Testis (tissue), 5 donors: ENCODE measurements at places on chromosomes 3 and 15. TPM values are rescaled to one million over a fixed set of nuclear protein-coding genes. Genes with fewer than 3 reads are reported as not detected.

GRCh38 chr15:86162172-86162591 lies 82.5 kb downstream of the AGBL1 start:
- no peaks in the 10 kb centered on the region for H3K4me1 ChIP-seq
- no peak for DNase-seq
- no peaks in the 10 kb centered on the region for H3K36me3 ChIP-seq
- H3K27me3 ChIP-seq: no peaks in the 10 kb centered on the region
- no peak overlapping the region for H3K27ac ChIP-seq

GRCh38 chr3:10290481-10291176 lies 2.1 kb downstream of the GHRL start:
- H3K27ac ChIP-seq: no peak overlapping the region
- no peak for DNase-seq
- H3K4me3 ChIP-seq: no peak overlapping the region
- H3K27me3 ChIP-seq: no peaks in the 10 kb centered on the region
- H3K36me3 ChIP-seq: no peaks in the 10 kb centered on the region
- no peaks in the 10 kb centered on the region for H3K4me1 ChIP-seq

DNA sequence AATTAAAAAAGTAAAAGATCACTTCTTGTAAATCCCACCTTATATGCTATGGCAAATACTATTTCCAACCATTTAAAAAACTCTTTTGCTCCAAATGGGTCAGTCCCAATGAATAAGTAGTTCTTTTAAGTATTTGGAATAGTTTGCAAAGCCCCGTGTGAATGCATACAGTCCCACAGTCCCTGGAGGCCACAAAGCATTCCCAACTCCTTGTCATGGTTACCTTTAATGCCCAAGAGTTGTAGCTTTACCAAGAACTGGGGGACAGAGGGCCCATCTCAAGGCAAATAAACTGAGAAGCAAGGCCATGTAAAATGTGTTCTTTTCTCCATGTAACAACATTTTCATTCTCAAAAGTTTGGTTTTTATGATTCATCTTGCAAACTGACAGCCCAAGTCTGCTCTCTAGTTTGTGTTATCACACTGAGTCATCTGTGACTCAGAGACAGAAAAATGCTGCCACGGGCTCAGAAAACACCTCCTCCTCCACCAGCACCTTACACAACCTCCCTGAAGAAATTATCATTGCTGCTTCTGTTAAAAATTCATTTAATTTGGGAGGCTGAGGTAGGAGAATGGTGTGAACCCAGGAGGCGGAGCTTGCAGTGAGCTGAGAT lies 336.2 kb downstream of the ERC2 start:
- no peaks in the 10 kb centered on the region for H3K36me3 ChIP-seq
- no peak overlapping the region for H3K27ac ChIP-seq
- H3K4me1 ChIP-seq: no peaks in the 10 kb centered on the region
- DNase-seq: no peak

- no peak for DNase-seq
- no peak overlapping the region for H3K27ac ChIP-seq
- no peaks in the 10 kb centered on the region for H3K27me3 ChIP-seq
- H3K4me3 ChIP-seq: no peak overlapping the region
Observed at GRCh38 chr15:69951256-69951897, 146.3 kb downstream of the TLE3 start.

GRCh38 chr3:46705022-46705530 lies 3.9 kb downstream of the TMIE start:
- no peak overlapping the region for H3K27ac ChIP-seq
- H3K4me3 ChIP-seq: no peak overlapping the region
- no peaks in the 10 kb centered on the region for H3K36me3 ChIP-seq
- peak; percentile 86 for DNase-seq
- H3K4me1 ChIP-seq: peaks cover 15% of the 10 kb centered on the region

GRCh38 chr15:39497759-39498565 lies 82.9 kb upstream of the THBS1 start:
- no peaks in the 10 kb centered on the region for H3K27me3 ChIP-seq
- no peak for DNase-seq
- H3K36me3 ChIP-seq: no peaks in the 10 kb centered on the region
- peaks cover 17% of the 10 kb centered on the region for H3K4me1 ChIP-seq

DNA sequence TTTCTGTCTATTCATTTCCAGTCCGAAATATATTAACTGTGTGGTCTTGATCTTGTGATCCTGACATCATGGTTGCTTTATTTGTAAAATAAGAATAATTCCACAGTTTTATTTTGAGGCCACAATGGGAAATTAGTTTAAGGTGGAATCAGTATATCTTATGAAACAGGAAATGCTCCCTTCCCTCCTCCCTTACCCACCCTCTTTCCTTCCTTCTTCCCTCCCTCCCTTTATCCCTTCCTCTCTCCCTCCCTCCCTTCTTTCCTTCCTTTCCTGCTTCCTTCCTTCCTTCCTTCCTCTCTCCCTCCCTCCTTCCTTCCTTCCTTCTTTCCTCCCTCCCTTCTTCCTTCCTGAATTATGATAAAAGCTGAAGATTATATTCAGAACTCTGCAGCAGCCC lies 452.3 kb downstream of the NAALADL2 start:
- H3K27ac ChIP-seq: no peak overlapping the region
- no peaks in the 10 kb centered on the region for H3K36me3 ChIP-seq
- DNase-seq: no peak

DNA sequence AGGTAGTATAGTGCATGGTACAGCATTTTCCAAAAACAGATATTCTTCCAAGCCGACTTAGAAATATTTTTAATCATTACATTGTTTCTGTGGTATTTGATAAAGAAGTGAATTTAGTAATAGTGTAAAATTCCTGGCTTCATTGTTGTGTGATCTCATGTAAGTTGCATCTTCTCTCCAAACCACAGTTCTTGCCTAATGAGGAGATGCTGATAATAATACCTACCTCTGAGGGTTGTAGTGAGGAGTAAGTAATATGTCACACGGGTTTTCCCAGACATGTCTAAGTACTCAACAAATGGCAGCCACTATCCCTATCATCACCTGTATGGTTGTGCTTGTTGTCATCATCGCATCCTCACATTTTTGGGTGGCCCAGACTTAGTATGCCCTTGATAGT lies 167.3 kb downstream of the SLCO3A1 start:
- H3K27ac ChIP-seq: no peak overlapping the region
- H3K4me3 ChIP-seq: no peak overlapping the region
- H3K36me3 ChIP-seq: no peaks in the 10 kb centered on the region
- no peaks in the 10 kb centered on the region for H3K4me1 ChIP-seq
- H3K27me3 ChIP-seq: no peaks in the 10 kb centered on the region
- DNase-seq: no peak

DNA sequence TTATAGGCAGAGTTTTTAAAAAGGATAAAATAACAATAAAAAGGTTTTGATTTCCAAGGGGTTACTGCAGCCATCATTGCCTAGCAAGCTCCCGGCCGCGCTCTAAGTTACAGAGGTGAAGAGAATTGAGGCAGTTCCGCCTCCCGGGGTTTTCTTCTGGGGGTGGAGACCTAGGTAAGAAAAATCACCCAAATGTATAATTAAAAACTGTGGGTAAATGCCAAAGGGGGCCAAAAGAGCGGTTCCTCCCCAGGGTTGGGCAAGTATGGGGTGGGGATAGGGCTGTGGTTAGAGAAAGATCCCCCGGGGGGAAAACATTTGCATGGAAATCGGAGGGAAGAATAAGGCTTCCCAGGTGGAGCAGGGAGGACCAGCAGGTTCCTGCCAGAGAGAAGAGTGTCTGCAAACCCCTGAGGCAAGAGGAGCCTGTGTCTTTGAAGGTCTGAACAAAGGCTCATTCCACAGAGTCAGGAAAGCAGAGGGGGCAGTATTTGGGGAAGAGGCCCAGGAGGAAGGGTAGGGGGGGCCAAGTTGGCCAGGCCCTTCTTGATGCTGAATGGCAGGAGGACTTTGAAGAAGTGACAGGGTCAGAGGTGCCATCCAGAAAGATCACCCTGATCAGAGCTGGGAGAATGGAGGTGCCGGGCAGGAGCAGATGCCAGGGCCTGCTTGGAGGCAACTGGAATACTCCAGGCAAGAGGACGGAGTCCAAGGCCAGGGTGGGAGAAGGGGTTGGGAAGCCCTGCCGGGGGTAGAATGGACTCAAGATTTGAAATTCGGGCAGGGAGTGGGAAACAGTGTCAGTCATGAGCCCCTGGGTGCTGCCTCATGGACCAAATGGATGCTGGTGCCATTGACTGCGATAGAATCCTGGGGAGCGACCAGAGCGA lies 152.9 kb upstream of the RGMA start:
- H3K36me3 ChIP-seq: no peaks in the 10 kb centered on the region
- no peak overlapping the region for H3K4me3 ChIP-seq
- no peak overlapping the region for H3K27ac ChIP-seq

- H3K27ac ChIP-seq: peak overlapping the region; percentile 85
- H3K4me3 ChIP-seq: peak overlapping the region; percentile 71
Observed at GRCh38 chr3:37993820-37994638, 3.4 kb downstream of the VILL start.

DNA sequence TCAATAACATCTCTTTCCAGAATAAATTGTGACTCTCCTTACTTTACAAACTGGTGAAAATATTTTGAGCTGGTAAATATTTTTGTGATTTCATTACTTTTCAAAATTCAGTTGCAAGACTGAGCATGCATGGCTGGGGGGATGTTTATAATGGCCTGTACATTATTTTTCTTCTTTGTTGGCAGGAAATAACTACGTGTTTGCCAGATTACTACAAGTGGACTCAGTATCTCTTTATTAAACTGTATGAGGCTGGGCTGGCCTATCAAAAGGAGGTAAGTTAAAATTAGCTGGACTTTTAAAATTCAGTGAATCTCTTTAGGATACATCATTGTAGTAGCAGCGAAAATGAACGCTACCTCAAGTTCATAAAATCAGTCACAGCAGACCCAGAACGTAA lies 58.3 kb downstream of the LARS2 start:
- no peak overlapping the region for H3K27ac ChIP-seq
- H3K36me3 ChIP-seq: no peaks in the 10 kb centered on the region
- H3K4me1 ChIP-seq: no peaks in the 10 kb centered on the region
- no peaks in the 10 kb centered on the region for H3K27me3 ChIP-seq
- no peak overlapping the region for H3K4me3 ChIP-seq

GRCh38 chr15:40102897-40103858 lies 5.5 kb downstream of the BMF start:
- H3K4me1 ChIP-seq: peaks cover 63% of the 10 kb centered on the region
- H3K36me3 ChIP-seq: no peaks in the 10 kb centered on the region
- H3K27ac ChIP-seq: peak overlapping the region; percentile 76
- H3K27me3 ChIP-seq: no peaks in the 10 kb centered on the region

GRCh38 chr3:129481766-129482332 lies 41.8 kb downstream of the IFT122 start:
- H3K27ac ChIP-seq: no peak overlapping the region
- H3K27me3 ChIP-seq: no peaks in the 10 kb centered on the region
- H3K36me3 ChIP-seq: no peaks in the 10 kb centered on the region
- H3K4me3 ChIP-seq: no peak overlapping the region
- peaks cover 17% of the 10 kb centered on the region for H3K4me1 ChIP-seq

- no peaks in the 10 kb centered on the region for H3K4me1 ChIP-seq
- H3K4me3 ChIP-seq: no peak overlapping the region
- H3K27me3 ChIP-seq: no peaks in the 10 kb centered on the region
- no peaks in the 10 kb centered on the region for H3K36me3 ChIP-seq
- no peak overlapping the region for H3K27ac ChIP-seq
- DNase-seq: no peak
Observed at GRCh38 chr3:189394599-189395121, 222.9 kb downstream of the TPRG1 start.

GRCh38 chr3:12352755-12353154 lies 63.9 kb downstream of the PPARG start:
- peaks cover 4% of the 10 kb centered on the region for H3K4me1 ChIP-seq
- H3K27me3 ChIP-seq: no peaks in the 10 kb centered on the region
- no peaks in the 10 kb centered on the region for H3K36me3 ChIP-seq
- no peak overlapping the region for H3K27ac ChIP-seq

Gene NR1I2
- 0.74 TPM for total RNA-seq

Gene RTP1
- total RNA-seq: 0.94 TPM

Gene SLC22A14
- total RNA-seq: 2.7 TPM
